Activated T-cell treated with anti-CD3 and anti-CD28 coated beads, Interleukin-2, amount 50 U/mL, for 1 hour (primary cell): ENCODE measurements at places on chromosomes 6 and 20.
A peak's percentile ranks its signal among the peaks of the same experiment; 100 is the strongest.

GRCh38 chr20:54623991-54624569 lies 148.7 kb downstream of the DOK5 start:
- no peak for DNase-seq

GRCh38 chr6:139164001-139164400 lies 29.1 kb downstream of the HECA start:
- DNase-seq, result no peak

DNA sequence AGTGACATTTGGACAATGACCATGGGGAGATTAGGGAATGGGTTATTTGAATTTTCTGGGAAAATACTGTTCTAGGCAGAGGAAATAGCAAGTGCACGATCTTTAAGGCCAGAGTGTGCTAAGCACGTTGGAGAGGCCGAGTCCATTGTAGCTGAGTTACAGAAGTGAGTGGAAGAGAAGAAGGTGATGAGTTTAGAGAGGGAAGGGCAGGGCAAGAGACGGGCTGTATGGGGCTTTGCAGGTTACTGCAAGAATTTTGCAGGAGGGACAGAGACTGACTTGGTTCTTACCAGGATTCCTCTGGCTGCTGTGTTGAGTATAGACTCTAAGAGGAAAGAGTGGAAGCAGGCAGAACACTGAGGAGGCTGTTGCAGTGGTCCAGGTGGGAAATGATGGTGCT lies 1.1 kb upstream of the NCOA3 start:
- no peak for DNase-seq

DNA sequence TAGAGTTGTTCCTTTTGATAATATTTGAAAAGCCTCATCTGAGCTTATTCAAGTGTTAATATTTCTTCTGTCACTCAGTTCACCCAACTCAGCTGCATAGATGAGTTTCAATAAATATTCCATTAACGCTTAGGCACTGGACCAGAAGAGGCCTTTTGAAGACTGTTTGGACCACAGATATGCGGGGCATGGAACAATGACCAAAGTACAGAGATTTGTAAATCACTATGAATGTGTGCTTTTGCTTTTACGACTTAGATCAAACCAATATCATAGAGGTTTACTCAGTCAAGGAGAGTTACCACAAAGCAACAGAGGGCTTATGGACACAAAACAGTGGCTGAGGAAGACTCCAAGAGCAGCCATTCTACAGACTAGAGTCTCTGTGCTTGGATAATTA lies 99.9 kb downstream of the RTN4IP1 start:
- DNase-seq, result no peak

DNA sequence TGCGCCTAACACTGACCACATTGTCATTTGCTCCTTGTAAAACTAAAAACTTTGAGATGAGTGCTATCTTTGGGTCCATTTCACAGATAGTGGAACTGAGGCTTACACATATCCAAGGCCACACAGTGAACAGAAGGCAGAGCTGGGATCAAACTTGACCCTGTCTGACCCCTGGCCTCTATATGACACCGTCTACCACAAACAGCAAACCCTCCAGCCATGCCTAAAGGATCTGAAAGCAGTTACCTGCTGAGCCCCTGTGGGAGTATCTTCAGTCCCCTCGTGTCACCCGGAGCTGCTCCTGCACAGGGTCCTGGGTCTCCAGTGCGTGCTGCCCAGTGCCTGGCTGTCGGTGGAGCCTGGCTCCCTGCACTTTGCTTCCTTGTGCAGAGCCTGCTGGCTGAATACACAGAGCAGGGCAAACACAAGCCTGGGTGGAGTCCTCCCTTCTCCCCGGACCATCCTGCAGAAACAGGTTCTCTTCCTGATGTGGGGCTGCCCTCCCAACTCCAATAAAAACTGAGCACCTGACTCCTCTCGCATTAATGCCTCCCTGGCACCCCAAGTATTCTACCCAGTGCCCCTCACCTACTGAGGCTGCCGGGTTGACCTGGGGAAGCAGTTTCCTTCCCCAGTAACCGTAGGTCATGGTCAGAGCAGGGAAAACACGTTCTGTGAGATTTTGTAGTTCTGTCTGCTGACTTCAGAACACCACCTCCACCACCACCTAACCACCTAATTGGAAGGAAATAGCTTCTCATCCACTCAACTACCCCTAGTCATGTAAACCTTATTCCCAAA lies at the start of gene BCAS1:
Gene BCAS1 (minus strand): TSS at position 408 of the 801 bp plus-strand sequence. CDS start 11,876 bp downstream, outside the sequence.
- DNase-seq, result no peak

DNA sequence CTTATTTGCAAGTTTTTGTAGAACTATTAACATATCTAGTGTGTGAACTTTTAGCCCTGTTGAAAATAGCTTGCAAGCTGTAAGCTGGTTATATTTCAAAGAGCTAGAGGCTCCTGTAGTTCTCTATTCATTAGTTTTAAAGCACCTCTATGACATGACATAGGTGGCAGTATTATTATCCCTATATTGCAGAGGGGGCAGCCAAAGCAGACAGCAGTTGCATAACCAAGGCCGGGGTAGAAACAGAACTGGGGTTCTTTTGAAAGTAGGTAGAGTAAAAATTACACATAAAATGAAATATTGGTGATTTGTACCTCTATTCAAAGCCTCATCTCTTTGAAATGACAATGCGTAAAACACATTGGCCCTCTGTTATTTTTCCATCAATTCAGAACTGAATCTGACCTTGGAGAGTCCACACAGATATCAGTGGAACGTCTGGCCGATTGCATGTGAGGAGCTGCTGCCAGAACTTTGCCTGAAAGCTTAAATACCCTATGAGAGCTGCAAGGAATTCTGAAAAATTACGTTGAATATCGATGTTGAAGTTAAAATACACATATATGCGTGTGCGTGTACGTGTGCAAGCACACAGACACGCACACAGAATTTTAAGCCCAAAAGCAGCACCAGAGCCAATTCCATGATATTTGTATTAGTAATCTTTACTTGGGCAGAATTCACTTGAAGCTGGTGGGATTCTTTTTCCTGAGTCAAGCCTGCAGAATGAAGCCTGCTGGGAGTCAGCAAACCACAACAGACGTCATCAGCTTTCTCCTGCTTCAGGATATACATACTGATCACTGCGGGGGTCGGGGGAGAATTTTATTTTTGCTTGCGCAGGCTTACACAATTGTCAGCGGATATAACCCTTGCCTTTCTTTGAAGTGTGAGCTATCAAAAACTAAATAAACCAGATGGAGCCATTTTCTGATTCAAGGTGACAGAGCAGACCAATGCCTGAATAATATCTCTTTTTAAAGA lies 163.2 kb downstream of the PDE7B start:
- no peak for DNase-seq

DNA sequence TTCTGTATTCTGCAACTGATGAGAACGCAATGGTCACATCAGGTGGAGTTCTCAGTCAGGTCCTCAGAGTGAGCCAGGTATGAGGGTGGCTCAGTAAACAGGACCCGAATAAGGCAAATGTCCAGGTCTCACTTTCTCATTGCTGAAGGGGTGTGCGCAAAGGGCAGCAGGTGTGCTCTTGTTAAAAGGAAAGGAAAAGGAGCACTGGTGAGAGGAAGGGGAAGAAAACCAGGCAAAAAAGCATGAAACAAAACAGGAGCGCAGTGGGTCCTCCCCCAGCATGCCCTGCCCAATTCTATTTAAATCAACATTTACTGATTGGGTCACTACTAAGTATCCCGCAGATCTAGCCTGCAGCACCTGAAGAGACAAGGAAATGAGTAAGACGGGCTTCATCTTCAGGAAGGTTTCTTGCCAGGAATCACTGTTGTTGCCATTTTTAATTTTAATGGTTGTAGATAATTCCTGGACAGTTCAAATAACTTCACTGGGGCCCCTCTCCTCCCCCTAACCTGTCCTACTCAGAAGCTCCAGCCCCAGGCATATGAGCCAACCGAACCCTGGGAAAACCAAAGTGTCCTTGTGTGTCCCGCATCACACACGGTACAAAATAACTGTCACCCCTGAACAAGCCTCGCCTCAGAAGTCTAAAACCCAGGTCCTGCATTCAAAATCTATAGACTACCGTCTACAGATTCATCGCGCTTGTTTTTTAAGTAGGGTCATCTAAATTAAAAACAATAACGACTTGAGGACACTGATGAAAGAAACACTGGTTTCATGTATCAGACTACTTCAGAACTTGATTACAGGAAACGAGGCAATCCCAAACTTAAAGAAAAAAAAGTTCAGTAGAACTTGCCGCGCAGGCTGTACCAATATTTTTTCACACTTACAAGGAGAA lies 980 bp downstream of the MBOAT1 start:
- DNase-seq, result no peak

GRCh38 chr20:35561268-35561667 lies 19.4 kb downstream of the ERGIC3 start:
- DNase-seq, result peak; percentile 31

GRCh38 chr6:72238021-72238420 lies 351.7 kb downstream of the RIMS1 start:
- DNase-seq, result no peak

DNA sequence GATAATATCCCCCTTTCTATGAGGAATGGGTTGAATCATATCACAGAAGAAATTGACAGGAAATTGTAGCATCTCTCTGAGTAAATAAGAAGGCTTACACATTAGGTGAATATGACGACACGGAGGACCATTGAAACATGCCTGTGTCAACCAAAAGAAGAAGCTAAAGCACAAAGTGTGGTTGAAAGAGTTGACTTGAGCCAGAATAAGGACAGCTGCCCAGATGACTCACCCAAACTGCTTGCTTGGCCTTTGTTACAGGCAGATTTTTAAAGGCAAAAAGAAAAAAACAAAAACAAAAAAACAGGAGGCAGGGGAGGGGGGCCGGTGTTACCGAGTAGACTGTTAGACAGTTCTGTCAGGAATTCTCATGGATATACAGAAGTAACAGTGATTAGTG lies 129.8 kb upstream of the EDN1 start:
- no peak for DNase-seq

- DNase-seq, result no peak
These were observed 3.3 kb downstream of the HSP90AB1 start for GRCh38 chr6:44250067-44250717.

DNA sequence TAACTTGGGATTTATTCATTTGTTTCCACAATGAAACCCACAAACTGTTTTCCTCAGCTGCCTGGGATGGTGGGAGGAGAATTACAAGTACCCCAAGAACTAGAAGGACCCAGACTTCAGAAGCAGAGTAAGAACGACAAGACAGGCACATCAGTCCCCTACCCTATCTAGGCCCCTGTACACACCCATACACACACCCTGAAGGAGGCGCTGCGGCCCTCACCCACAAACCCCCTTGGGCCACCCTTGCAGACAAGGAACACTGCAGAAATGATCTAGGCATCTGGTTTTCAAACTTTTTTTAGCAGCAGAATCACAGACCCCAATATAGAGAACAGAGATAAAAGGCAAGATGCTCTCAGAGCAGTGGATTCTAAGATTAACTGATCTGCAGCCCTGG lies 55.0 kb downstream of the TRERF1 start:
- DNase-seq, result peak; percentile 22

GRCh38 chr6:135438907-135439535 lies 58.5 kb downstream of the AHI1 start:
- DNase-seq, result no peak
